ENCODE measurements at places on chromosomes 7 and 10.

- no peak for DNase-seq
Measured at GRCh38 chr10:63008491-63008890, 124.6 kb upstream of the NRBF2 start.

- no peak for DNase-seq
Measured at GRCh38 chr7:79434867-79435266, 18.6 kb downstream of the MAGI2 start.

- no peak for DNase-seq
Measured at GRCh38 chr10:24262929-24263590, 54.1 kb downstream of the KIAA1217 start.

- DNase-seq, result no peak
Measured at GRCh38 chr10:131698986-131699385, 201.8 kb upstream of the PPP2R2D start.

- no peak for DNase-seq
Measured at GRCh38 chr7:140902303-140902953, 22.3 kb downstream of the BRAF start.

DNA sequence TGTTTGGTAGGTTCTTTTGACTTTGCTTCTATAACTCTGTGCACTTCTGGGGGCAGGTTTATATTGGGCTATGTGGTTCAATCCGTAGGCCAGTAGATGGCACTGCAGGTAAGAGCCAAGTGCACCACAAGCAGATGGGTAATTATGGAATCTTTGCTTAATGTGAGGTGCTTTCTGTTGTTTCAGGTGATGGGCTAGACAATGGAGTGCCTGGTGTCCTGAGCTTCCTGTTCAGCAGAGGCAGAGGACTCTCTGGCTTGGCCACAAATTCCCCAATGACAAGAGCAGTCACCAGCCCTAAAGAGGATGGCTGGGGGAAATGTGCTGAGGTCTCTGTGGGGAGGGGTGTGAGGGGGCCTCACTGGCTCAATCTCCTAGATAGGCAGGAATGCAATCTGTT, 455.0 kb downstream of the CCSER2 start:
- no peak for DNase-seq

GRCh38 chr7:11177793-11178192, 204.1 kb downstream of the PHF14 start:
- no peak for DNase-seq
